Chondrocyte (in vitro differentiated cells): ENCODE measurements at places on chromosomes 12 and 14. TPM values are rescaled to one million over a fixed set of nuclear protein-coding genes. Genes with fewer than 3 reads are reported as not detected.

- DNase-seq = no peak
Measured at GRCh38 chr12:122523846-122524718, 2.7 kb downstream of the RSRC2 start.

- DNase-seq = no peak
Measured at GRCh38 chr14:21022686-21023085, 2.2 kb downstream of the NDRG2 start.

DNA sequence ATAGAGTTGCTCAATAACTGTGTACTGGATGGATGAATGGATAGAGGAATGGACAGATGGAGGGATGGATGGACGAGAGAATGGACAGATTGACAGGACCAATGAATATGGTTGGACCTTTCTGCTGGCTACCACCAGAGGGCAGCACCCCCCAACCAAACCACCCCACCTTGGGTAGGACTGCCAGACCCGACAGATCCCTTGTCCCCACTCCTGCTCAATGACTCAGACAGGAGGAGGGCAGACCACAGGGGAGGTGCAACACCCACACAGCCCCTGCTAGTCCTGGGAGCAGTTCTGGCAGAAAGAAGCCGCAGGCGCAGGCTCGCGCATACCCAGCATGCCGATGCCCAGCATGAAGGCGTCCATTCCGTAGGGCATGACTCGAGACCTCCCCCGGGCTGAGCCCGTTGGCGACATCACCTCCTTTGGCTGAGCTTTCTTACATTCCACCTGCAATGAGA, 12.4 kb downstream of the MSI1 start:
- DNase-seq = no peak

DNA sequence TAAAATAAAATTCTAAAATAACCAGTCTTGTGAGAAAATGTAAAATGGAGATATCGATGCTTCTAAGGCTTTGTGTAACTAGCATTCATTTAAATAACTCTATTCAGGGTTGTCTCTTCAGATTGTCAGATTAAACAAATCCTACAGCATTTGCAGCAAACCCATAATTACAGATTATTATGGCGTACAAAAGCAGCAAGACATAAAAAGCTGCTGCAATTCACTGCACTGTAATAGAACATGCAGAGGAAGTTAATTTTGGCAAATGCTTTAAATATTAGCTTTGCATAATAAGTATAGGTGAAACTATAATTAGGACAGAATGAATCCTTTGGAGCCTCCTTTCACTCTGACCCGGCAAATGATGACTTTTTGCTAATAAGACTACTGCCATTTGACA, 98.3 kb downstream of the INSM2 start:
- no peak for DNase-seq

GRCh38 chr12:105334582-105334981, 4.1 kb downstream of the C12orf75 start:
- DNase-seq = no peak

DNA sequence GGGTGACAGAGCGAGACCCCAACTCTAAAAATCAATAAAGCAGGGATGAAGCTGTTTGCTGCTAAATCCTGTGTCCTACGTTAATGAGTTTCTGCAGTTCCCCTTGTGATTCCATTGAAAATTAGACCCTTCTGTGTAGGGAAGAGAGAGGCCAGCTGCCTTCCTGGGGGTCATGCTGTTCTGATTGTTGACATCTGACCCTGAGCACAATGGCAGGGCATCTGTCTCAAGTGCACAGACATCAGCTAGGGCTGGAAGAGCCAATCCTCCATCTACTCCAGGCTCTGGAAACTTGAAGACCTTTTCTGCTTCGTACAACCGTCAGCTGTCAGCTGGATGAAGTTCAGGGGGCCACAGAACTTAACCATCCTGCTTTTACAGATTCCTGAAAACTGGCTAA, 10.1 kb downstream of the FBXL14 start:
- DNase-seq = no peak

GRCh38 chr14:50242566-50243310, 11.4 kb upstream of the SOS2 start:
- DNase-seq = no peak

DNA sequence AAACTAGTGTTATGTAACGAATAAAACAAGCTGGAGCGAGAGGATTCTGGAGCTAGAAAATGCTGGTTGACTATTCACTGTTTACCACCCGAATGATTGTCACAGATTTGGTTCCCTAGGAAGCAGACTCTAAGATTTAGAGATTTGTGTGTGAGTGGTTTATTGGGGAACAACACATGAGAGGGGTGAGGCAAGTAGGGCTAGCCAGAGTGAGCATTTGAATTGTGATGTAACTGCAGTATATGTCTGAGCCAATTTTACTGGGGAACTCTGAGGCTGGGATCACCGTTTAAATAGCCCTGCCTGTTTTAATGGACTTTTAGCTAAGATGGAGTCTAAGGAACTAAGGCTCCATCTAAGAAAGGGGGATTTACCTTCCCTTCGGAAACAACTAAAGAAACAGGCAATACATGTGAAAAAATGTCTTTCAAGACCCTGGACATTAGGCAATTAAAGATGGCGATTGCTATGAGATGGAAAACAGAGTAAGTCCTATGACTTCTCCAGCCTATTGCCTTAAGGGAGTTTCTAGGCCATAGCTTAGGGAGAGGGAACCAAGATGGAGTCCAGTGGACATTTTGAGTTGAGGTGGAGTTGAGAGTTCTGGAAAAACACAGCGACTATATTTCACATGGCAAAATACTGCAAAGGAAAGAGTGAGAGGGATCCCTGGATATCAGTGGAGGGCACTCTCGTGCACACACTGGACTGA, 6.3 kb downstream of the MGP start:
- no peak for DNase-seq

DNA sequence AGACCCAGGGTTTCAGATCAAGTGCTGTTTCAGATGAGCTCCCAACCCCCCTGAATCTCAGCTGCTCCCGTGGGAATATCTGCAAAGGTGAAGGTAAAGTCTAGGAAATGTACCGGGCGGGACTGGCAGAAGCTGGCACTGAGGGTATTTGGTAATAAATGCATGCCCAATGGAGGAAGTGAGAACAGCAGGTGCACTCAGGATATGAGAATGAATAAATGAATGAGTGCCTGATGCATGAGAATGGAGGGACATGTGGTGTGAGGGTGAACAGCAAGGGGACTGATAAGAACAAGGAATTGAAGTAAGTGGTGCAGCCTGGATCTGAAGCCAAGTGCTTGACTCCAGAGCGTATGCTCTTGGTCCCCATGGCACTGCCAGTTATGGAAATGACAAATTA, 11.6 kb downstream of the RAPGEF3 start:
- DNase-seq = no peak

GRCh38 chr12:62792236-62792870, 142.6 kb downstream of the PPM1H start:
- no peak for DNase-seq

DNA sequence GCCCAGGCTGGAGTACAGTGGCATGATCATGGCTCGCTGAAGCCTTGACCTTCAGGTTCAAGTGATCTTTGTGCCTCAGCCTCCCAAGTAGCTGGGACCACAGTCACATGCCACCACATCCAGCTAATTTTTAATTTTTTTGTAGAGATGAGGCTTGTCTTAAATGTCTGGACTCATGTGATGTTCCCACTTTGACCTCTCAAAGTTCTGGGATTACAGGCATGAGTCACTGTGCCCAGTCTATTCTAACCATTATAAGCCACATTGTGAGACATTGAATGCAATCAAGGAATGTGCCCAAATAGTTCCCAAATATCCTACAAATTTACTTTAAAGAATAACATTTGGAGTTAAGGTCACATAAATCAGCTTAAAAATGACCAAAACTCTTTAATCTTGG, 130.7 kb upstream of the ARID2 start:
- no peak for DNase-seq

GRCh38 chr14:77364146-77364545, 12.7 kb downstream of the TMED8 start:
- no peak for DNase-seq

DNA sequence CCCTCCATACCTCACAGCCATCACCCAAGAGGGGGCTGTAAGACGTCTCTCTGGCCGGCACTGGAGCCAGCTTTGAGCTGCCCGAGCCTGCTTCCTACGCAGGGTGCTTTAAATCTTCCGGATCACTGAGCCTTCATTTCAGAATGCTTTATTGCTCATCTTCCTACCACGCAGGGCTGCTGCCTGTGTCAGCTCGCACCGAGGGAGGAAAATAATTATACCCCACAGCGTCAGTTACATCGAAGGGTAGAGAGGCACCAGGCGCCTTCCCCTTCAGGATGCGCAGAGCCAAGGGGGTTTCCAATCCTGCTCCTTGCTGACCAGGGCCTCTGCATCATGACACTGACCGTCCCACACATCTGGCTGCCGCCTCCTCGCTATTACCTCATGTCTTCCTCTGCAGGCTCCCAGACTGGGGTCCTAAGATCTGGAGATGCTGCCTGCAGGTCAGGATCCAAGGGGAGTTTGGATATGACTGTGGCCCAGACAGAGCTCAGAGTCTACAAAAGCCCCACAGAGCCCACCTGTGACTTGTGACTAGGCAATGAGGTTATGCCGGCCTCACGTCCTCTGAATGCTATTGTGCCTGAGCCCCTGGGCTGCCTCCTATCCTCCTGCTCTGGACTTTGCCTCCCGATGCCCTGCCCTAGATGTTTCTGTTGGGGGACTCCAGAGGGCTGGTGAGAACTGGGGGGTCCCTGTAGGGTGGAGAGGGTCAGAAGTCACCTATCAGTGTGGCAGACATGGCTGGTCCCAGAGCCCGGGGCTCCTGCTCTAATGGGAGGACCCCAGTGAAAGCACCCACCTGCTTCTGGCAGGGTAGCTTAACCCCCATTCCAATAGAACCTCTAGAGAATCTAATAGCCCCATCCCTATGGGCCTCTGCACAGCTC, 220.3 kb upstream of the RTL1 start:
- no peak for DNase-seq

DNA sequence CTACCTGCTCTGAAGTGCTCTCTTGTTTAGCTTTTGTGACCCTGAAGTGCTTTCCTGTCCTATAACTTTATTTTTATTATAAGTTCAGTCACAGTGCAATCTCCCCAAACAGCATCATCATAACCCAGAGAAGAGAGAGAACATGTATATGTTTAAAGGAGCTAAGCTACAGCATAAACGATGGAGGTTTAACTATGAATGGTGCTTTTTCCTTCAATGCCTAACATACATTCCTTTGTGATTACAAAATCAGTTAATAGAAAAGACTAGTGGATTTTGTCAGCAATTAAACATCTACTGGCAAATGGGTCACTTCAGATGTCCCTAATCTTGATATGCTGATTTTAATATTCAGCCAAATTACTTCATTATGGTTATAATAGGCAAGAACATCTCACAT, 46.4 kb downstream of the ZFYVE21 start:
- DNase-seq = no peak

DNA sequence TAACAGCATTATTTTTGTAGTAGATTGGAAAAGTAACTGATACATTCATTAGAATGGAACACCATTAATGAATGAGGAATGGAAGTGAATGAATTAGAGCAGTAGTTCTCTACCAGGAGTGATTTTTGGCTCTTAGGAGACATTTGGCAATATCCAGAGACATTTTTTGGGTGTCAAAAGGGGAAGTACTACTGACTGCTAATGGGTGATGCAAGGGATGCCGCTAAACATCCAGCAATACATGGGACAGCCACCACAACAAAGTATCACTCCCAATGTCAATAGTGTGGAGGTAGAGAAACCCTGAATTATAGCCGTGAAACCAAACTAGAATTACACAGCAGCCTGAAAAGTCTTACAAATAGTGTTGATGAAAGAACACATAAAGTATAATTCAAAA, 1.5 kb downstream of the CHURC1 start:
- no peak for DNase-seq

- no peak for DNase-seq
Measured at GRCh38 chr12:34030591-34030990, 8.3 kb downstream of the ALG10 start.

GRCh38 chr12:41466802-41467201, 278.7 kb downstream of the PDZRN4 start:
- no peak for DNase-seq

GRCh38 chr12:78916845-78917480, 52.4 kb downstream of the SYT1 start:
- no peak for DNase-seq

- DNase-seq = no peak
Measured at GRCh38 chr14:105168093-105168420, 519 bp downstream of the JAG2 start.

- no peak for DNase-seq
Measured at GRCh38 chr12:68538726-68539614, 71.7 kb upstream of the RAP1B start.

DNA sequence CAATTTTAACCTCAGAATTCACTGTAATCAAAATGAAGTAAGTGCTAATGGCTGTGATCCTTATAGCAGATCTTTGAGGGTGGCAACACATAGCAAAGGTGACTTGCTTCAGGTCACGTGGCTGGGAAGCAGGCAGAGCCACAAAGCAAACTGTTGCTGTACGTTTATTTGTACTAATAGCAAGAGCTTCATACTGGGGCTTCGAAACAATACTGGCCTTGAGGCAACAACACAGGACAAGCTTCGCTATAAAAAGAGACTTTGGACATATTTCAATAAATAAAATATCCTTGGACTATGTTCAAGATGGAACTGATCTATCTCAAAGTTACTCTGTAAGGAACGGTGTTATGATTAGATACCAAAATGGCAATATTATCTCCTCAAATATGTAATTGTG, 44.6 kb downstream of the MSRB3 start:
- no peak for DNase-seq

GRCh38 chr14:36901861-36902260, 240.2 kb downstream of the PAX9 start:
- DNase-seq = no peak

DNA sequence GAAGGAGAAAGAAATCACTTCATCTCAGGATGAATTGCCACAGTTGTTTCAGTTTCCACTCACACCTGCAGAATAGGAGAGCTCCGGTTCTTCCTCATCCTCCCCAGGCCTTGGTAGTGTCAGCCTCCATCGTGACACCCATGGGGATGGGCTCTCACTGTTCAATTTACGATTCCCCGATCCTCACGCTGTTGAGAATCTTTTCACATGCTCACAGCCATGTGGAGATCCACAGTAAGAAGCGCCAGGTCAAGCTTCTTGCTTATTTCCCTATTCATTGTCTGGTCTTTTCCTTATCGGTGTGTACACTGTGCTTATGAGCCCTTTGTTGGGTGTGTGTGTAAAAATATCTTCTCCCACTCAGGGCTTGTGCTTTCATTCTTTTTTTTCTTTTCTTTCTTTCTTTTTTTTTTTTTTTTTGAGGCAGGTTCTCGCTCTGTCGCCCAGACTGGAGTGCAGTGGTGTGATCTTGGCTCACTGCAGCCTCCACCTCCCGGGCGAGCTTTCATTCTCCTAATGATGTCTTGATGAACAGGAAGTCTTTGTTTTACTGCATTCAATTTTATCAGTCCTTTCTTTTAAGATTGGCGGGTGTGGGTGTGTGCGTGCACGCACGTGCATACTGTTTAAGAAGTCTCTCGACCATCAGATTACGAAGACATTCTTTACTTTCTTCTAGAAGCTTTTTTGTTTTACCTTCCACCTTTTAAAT, 21.5 kb downstream of the RIN3 start:
- DNase-seq = no peak

Gene RABGGTA
- 27.0 to 34.9 TPM (median 27.4 TPM) in 3 replicates for total RNA-seq

Gene LMNTD1
- total RNA-seq = 0.75 TPM in 1 of 3 replicates, not detected in the others

Gene ALG10
- 4.5 to 7.5 TPM (median 5.9 TPM) in 3 replicates for total RNA-seq

Gene LTB4R2
- 8.8 to 18.4 TPM (median 9.1 TPM) in 3 replicates for total RNA-seq

Gene PKP2
- total RNA-seq = 2.1 to 5.8 TPM (median 5.3 TPM) in 3 replicates

Gene SYT10
- total RNA-seq = not detected in 3 replicates

Gene LRP1
- total RNA-seq = 448 to 583 TPM (median 463 TPM) in 3 replicates

Gene AGAP2
- total RNA-seq = 1.9 to 3.1 TPM (median 1.9 TPM) in 3 replicates

Gene SSTR1
- not detected in 3 replicates for total RNA-seq

Gene GUCY2C
- total RNA-seq = not detected in 3 replicates

Gene PXN
- 68.1 to 79.5 TPM (median 70.5 TPM) in 3 replicates for total RNA-seq

Gene WNT1
- not detected in 3 replicates for total RNA-seq

Gene SLC25A47
- not detected in 3 replicates for total RNA-seq

Gene GNPTAB
- 25.9 to 28.8 TPM (median 27.8 TPM) in 3 replicates for total RNA-seq
